ENCODE measurements at places on chromosomes 6 and 20.

DNA sequence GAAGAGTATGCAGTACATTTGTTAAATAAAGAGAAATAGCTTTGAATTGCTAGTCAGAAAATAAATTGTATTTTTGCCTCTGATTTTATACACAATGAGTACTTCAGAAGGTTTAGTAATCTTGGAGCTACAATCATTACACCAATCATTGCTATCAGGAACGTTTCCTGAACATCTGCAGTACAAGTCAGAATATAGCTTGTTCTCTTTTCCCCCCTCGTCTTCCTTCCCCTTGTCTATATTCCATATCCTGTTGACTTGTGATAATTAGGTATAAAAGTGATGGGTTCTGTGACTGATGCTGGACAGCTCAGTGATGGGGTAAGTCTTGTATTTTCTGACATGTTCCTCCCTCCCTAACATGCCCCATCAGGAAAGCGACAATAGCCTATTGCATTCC is 94.0 kb downstream of the AHI1 start:
- no peak for DNase-seq

- no peak for DNase-seq
These were observed 296.3 kb downstream of the PREX1 start for GRCh38 chr20:48531505-48531904.

- no peak for DNase-seq
These were observed 126.9 kb upstream of the TIAM2 start for GRCh38 chr6:154868143-154868594.

GRCh38 chr6:1789092-1789491 is 179.4 kb downstream of the FOXC1 start:
- no peak for DNase-seq

DNA sequence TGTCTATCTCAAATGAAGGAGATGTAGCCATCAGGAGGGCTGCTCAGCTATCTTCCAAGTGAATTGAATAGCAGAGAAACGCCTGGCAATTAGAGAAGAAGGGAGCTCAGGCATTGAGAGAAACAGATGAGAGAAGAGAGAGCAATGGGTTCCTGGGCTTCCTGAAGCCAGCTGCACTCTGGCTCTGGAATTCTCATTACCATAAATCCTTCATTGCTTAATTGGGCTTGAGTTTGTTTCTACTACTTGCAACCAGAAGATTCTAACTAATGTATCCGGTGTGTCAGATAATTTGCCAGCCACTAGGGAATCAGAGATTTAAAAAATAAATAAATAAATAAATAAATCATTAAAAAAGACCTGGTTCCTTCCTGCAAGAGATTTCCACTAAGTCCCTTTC is 25.0 kb upstream of the CDKAL1 start:
- no peak for DNase-seq

GRCh38 chr6:91678679-91679446 is 1092.0 kb upstream of the MAP3K7 start:
- DNase-seq, result no peak

- DNase-seq, result no peak
These were observed 141.5 kb downstream of the BMP7 start for GRCh38 chr20:57124800-57125517.

DNA sequence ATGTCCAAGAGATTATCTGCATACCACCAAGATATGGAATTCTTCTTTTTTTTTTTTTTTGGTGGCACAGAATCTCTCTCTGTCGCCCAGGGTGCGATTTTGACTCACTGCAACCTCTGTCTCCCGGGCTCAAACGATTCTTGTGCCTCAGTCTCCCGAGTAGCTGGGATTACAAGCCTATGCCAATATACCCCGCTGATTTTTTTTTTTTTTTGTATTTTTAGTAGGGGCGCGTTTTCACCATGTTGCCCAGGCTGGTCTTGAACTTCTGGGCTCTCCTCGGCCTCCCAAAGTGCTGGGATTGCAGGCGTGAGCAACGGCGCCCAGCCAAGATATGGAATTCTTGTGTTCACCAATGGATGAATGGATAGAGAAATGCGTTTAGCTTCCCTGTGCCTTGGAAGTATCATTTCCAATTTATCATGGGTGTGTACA is 31.0 kb downstream of the POM121L2 start:
- no peak for DNase-seq

- DNase-seq, result no peak
These were observed 237.8 kb downstream of the ZNF217 start for GRCh38 chr20:53355790-53356189.

- DNase-seq, result no peak
These were observed 6.7 kb downstream of the POU3F2 start for GRCh38 chr6:98840996-98841513.

- DNase-seq, result no peak
These were observed 62.9 kb upstream of the SLC22A1 start for GRCh38 chr6:160058603-160059215.

- no peak for DNase-seq
These were observed 107.9 kb upstream of the CLDN20 start for GRCh38 chr6:155155787-155156447.

GRCh38 chr20:7523288-7523687 is 417.0 kb downstream of the HAO1 start:
- no peak for DNase-seq

DNA sequence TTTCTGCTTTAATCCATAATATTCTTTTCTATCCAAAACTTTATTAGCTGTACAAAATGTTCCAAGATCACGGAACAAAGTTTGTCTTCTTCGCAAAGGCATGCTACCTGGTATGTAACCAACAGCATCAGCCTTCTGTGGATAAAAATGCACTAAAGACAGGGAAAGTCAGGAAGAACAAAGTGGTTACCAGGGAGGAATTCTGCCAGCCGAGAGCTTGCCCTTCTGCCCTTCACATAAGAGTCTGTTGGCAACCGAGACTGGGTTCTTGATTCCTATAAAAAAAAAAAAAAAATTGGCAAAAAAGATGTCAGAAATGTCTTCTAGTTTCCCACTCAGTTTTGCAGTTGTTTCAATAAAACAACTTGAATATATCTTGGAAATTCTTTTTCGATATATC is 58.0 kb downstream of the TASP1 start:
- DNase-seq, result no peak

GRCh38 chr6:28940294-28940857 is 16.6 kb upstream of the TRIM27 start:
- DNase-seq, result no peak

DNA sequence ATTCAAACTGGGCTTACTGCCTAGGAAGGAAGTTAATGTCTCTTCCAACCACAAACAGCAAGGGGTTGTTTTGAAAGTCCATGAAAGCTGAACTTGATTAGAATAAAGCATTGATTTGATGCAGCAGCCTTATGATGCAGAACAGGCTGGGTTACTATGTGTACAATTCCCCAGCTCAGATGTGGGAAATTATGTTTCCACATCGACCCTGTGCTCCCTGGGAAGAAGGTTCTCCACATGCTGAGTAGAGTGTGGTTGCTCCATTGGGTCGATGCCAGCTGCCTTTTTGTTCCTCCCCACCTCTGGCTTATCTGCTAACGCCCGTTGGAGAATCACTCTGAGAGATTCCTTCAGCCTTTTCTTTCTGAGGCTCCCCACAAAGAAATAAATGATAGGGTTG is 1.2 kb downstream of the MAS1L start:
- DNase-seq, result no peak

DNA sequence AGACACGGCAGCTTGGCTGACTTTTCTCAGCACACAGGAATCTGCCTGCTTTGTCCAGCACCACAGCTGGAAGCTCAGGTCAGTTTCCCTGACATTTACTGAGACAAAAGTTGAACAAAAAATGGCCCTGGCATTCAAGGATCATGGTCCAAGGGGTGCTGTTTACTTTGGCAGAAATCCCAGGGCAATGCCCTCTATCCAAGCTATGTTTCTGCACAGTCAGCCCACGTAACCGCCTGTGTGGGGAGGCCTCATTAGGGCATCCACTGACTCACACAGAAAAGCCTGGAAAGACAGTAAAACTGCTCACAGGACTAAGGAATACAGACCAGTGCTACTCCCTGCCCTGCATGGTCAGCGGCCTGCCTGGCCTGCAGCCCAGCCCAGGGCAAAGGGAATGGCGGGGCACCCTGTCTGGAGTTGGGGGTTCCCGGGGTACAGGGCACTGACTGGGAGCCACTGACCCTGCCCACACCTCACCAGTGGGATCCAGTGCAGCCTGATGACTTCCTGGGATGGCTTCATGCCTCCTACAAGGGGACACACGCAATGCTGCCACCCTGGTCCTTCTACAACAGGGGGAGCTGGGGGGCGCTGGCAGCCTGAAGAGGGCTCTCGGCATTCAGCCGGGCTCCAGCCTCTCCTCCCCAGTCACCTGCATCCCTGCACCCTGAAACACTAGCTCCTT is 77.1 kb downstream of the NINL start:
- no peak for DNase-seq

DNA sequence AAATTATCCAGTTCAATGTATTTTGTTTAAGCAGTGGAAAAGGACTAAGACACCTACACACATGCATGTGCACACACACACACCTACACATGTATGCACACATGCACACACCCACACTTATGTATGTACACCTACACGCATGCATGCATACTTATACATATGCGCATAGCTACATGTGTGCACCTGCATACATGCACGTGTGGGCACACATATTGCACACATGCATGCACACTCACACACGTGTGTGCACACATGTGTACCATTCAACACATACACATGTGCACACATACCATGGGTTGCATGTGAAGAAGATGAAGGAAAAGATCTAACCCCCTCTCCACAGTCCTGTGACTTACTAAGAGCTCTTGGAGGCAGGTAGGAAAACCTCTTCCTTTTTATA is 122.0 kb upstream of the MAFB start:
- no peak for DNase-seq

- DNase-seq, result no peak
These were observed 86.8 kb downstream of the PPP1R14C start for GRCh38 chr6:150229436-150230163.

- DNase-seq, result no peak
These were observed 3.0 kb downstream of the RTEL1 start for GRCh38 chr20:63661108-63661507.

DNA sequence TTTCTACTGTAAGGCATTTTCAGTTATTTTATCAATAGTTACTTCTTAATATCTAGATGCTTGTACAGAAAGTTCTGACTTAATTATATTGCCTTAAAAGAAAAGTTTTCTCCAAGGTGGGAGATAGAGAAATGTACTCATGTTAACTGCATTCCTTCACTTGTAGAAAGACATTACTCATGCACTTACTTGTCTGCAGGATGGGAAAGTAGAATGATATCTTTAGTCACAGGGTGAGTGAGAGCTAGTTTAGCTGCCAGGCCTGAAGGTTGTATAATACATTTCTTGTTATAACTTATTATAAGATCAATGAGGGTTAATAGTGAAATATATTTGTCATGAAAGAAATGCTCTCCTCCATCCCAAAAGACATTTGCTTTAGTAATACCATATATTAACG is 92.1 kb downstream of the CRYBG1 start:
- DNase-seq, result no peak

GRCh38 chr6:88119769-88120168 is 46.4 kb downstream of the CNR1 start:
- DNase-seq, result no peak

DNA sequence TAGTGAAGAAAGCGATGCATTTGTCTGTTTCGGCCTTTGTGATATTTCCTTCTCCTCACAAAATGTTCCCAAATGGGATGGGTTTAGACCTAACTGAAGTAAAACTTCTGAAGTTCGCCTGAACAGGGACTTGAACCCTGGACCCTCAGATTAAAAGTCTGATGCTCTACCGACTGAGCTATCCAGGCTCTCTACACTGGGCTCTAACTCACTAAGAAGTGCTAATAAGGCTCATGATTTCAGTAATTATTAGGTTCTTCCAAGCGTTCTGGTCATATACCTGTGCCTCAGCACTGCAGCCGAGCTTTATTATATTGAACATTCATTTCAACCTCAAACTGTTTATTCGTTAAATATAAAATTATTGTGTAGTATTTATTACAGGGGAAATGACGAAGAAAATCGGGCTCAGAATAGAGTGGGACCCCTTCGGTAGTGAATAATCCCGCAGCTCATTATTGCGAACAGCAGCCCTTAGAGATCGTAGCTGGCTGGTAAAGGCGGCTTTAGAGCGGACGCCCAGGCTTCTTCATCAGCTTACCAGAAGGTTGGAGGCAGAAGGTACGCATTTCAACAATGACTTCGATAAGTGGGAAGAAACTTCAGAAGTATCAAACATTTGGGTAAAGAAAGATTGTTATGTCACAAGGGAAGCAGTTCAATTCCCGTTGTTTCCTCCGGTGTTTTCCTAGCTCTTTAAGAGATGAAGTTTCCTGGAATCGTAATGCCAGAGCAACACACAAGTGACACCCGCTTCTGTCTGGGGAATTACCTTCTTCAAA is 119.0 kb upstream of the ZNF184 start:
- no peak for DNase-seq

DNA sequence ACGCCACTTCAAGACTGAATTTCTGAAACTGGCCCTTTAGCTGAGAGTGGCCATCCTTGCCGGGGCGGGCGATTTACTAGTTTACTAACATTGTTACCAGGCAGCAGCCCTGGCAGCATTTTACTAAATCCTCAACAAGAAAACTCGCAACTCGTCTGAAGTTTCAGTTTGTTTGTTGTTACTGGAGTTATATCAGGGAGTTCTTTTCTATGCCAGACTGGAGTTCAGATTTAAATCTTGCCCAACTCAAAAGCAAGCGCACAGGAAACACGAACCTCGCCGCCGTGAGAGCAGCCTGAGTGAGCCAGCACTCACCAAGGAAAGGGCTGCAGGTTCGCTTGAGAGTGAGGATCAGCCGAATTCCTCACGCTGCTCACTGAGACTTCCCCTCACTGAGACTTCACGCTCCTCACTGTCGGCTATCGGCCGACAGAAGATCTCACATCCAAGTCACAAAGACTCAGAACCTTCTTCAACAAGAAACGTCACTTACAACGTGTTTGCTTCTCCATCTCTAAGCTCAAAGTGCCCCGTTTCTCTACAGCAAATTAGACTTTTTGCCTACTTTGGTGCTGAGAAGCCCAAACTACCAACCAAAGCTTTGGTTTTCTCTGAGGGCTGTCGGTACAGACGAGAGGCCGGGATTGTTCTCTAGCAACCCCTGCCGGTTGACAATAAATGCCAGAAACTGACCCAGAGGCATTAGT is 78.9 kb downstream of the OLIG3 start:
- DNase-seq, result peak; percentile 60

GRCh38 chr6:8335896-8336295 is 99.4 kb downstream of the SLC35B3 start:
- no peak for DNase-seq

DNA sequence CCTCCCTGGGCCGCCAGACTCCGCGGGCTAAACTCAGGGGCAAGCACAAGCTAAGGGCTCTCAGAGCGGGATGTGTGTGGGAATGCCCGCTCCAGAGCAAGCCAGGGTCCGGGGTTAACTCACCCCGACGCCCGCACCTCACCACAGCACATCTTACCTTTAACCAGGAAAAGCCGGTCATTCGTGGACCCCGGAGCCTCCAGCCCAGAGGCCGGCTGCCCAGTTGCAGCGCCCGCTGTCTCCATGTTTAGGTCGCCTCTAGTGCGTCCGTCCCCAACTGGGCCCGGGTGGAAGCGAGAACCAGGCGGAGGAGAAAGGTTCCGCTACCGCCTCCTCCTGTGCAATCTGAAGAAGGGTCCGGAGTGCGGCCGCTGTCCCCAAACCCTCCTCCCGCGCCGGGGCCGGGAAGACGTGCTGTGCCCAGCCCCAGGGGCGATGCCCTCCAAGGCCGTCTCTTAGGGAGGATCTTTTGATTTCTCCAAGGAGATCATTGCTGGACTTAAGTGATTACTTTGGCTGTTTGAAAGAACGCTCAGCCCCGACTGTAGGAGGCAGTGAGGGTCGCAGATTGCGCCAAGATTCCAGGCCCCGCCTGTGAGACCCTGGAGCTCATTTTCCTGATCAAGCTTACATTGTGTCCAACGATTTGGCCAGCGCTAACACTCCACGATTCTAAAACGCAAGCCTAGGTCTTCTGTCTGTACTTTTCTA is at the start of gene TMEM242:
TMEM242 (minus strand) TSS at position 265 of the 711 bp plus-strand sequence; CDS start at position 245, 20 bp downstream.
- peak; percentile 97 for DNase-seq
